ENCODE measurements at places on chromosomes 12 and 14.

DNA sequence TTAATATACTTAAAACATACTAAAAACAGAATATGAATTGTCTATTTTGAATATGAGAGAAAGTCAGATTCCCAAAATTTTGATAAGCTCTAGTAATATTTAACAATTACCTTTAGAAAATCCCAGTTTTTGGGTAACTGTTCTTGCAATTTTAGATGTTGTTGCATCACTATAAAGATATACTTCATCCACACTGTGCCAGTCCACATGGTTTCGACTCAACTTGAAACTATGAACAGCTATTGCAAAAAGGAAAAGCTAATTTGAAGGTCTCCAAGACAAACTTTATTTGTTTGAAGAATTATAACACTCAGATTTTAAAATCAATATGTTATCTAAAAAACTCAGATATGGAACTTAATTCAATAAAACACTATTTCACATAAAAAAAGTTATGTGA lies 59.9 kb downstream of the DDHD1 start:
- no peak for DNase-seq

DNA sequence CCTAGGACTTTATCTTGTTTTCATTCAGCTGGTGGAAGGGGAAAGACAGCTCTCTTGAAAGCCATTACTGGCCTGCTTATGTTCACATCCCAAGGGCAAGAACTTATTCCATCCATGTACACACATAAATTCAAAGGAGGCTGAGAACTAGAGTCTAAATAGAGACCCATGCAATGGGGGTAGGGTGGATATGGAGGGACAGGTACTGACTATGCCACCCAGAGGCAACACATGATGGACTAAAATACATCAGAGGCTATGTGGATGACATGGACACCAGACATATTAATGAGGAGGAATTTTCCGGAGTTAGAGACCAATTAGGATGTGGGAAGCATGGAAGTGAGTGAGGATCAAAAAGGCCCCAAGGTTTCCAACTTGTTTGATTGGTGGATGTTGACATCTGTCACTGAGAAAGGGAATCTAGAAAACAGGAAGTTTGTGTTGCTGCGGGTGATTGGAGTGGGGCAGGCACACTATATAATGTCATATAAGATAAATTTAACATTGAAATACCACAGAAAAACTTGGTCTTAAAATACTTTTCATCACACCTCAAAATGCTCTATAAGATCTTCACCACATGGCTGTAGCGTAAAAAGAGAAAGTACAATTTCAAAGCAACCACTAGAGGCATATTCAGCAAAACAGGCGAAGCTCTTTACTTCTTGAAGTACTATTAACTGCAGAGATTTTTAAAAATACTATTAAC lies 130.4 kb downstream of the GRIP1 start:
- DNase-seq: no peak

GRCh38 chr12:2645460-2645859 lies 149.3 kb upstream of the FKBP4 start:
- no peak for DNase-seq

DNA sequence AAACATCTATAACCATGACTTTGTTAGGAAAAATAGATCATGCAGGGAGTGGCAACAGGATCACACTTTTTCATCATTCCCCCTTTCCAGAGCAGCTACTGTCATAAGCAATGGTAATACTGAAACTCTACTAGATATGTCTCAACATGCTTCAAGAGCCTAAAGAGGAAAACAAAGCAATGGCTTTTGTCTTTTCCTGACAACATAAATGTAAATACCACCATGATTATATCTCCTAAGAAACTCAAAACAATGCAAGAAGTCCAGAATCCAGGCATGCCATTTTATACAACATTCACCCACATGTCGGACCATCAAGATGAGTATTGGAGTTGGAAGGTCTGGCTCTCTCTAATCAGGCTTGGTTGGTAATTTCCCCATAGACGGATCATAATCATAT lies 78.7 kb downstream of the KIF21A start:
- DNase-seq: no peak

DNA sequence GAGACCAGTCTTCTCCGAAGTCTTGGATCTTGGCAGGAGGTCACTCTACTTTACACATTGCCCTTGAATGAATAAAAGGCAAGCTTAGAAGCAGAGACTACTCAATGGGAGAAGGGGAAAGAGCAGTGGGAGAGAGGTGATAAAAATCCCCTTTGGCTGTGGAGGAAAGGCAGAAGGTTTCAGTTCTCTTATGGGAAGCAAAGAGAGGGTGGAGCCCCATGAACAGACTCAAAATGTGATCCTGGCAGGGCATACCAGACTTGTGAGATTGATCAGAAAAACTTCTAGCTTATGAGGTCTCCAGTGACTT lies 49.6 kb upstream of the HECTD1 start:
- no peak for DNase-seq

DNA sequence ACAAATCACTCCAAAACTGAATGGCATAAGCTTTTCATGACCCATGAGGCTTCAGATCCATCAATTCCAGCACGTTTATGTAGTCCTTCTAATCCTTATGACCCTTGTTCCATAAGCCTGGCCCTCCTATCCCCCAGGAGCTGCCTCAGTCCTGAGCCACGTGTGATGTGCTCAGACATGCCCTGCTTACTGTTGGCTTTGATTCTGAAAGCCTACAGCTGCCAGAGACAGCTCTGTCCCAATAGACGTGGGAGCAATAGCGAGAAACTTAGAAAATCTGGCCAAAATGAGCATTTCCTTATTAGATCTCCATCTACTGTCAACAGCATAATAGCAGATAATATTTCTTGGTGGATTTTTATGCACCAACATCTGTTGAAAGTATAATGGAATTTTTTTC lies 33.2 kb downstream of the DUSP6 start:
- no peak for DNase-seq

GRCh38 chr14:63781686-63782085 lies 53.8 kb upstream of the SGPP1 start:
- DNase-seq: no peak

GRCh38 chr14:94354638-94355185 lies 31.6 kb upstream of the SERPINA6 start:
- DNase-seq: no peak

DNA sequence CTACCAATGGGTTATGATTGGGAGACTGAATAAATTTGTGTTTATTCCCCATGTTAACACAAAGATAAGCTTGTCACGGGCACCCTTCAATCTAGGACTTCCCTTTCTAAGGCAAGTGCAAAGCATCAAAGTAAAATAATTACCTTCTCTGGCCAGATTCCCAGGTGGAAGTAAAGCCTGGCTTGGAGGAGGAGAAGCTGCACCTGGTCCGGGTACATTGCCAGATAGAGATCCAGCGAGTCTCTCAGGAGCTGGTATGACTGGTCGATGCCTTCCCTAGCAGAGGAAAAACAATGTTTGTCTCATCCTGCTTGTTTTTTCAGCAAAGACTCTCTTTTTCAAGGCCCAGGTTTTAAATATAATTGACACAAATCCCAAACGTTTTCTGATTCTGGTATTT lies 24.9 kb downstream of the FBXO21 start:
- peak; percentile 88 for DNase-seq

GRCh38 chr12:29505122-29505521 lies 7.6 kb upstream of the OVCH1 start:
- no peak for DNase-seq

- DNase-seq: no peak
Observed at GRCh38 chr12:4206470-4206869, 67.1 kb upstream of the CCND2 start.

DNA sequence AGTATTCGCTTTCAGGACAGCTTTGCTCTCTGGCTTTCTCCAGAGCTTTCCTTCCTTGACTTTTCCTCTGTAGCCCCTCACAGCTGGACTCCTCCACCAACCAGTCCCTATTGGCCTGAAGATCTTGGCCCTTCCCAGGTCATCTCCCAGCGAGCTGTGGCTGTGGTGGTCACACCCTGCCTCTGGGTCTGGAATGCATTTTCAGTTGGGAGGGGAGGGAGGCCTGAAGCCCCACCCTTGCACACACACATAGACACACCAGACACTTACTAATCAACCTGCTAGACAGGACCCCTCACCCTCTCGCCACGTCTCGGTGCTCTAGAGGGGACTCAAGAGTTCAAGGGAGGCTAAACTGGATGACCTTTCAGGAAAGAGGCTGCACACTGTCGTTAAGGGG lies 13.9 kb downstream of the JDP2 start:
- no peak for DNase-seq

GRCh38 chr14:97021001-97021400 lies 223.8 kb downstream of the VRK1 start:
- DNase-seq: no peak

GRCh38 chr14:54457609-54457996 lies 16.4 kb upstream of the CNIH1 start:
- no peak for DNase-seq

- DNase-seq: no peak
Observed at GRCh38 chr12:39389399-39390150, 53.3 kb downstream of the KIF21A start.

DNA sequence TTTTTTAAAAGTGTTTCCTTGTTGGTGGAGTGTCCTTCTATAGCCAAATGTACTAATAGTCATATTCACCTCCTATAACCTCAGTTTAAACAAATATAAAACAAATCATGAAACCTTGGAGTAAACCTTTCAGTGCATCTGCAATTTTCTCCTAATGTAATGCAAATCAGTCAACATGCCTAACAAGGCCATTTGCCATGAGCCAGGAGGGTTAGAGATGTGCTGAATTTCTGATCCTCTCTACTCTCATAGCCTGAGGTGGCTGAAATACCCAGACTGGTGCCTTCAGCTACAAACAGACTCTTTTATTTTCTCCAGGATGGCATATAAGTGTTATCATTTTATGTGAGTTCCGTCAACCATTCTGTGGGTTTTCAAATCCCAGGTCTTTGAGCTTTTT lies 908.1 kb downstream of the GALC start:
- DNase-seq: no peak

- no peak for DNase-seq
Observed at GRCh38 chr14:23123419-23123818, 4.4 kb upstream of the CEBPE start.

GRCh38 chr12:28601570-28602058 lies 411.4 kb downstream of the CCDC91 start:
- DNase-seq: no peak

DNA sequence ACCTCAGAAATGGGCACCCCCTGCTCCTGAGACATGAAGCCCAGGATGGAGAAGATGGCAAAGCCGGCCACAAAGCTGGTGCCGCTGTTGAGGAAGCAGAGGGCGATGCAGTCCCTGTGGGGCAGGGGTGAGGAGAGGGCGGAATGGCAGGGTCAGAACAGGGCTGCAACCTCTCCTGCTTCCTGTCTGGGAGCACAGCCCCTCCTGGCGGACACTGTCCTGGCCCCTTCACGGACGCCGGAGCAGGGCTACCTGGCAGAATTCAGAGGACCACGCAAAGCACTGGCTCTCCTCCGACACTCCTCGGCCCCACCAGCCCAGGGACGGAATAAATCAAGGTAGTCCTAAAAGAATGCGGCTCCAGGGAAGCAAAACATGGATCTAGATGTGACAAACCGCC lies 12.4 kb upstream of the SLC6A12 start:
- no peak for DNase-seq

- DNase-seq: no peak
Observed at GRCh38 chr12:53483979-53484377, 15.3 kb downstream of the MAP3K12 start.

DNA sequence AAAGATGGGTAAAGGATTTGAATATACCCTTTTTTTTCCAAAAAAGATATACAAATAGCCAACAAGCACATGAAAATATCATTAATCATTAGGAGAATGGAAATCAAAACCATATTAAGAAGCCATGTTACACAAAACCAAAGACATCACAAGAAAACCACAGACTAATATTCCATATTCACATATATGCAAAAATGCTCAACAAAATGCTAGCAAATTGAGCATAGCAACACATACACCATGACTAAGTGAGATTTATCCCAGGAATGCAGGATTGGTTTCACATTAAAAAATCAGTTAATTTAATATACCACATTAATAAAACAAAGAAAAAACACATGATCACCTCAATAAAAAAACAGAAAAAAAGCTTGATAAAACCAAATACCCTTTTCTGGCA lies 84.7 kb upstream of the LMNTD1 start:
- no peak for DNase-seq

DNA sequence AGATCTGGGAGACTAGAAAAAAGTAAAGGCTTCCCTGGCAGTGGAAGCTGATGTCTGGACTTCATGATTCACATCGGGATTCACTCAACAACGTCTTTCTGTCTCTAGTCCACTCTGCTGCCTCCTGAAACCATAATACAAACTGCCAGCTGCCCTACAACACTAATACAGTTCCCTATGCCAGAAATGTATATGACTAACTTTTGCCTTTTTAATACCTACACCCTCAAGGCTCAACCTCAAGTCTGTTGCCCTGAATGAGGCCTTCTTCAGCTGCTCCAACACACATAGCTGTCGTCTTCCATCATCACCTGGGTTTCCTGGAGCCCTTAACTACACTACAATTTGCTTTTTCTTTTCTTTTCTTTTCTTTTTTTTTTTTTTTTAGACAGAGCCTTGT lies 182.7 kb upstream of the BCL2L14 start:
- no peak for DNase-seq

DNA sequence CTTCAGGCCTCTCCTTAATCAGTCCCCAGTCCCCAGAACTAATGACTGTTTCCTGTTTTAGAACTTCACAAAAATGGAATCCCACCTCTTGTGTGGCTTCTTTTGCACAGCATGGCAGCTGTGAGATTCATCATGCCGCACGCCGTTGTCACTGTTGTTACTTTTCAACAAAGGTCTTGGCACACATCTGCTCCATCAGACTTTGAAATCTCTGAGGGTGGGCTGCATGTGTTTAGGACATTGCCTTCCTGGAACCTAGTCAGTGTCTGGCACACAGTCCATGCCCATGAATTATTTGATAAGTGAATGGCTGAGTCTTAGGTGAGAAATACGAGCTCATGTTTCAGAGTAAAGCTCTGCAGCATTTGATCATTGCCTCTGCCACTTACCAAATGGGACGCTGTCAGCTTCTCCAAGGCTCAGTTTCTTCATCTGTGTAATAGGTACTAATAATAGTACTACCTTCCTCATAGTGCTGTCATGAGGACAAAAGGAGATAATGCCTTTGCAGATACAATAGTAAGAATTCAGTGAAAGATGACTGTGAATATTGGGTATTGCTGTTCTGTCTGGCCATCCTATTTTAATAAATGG lies 90.4 kb downstream of the SRRM4 start:
- no peak for DNase-seq

GRCh38 chr12:115160271-115161128 lies 476.5 kb upstream of the TBX3 start:
- peak; percentile 36 for DNase-seq

DNA sequence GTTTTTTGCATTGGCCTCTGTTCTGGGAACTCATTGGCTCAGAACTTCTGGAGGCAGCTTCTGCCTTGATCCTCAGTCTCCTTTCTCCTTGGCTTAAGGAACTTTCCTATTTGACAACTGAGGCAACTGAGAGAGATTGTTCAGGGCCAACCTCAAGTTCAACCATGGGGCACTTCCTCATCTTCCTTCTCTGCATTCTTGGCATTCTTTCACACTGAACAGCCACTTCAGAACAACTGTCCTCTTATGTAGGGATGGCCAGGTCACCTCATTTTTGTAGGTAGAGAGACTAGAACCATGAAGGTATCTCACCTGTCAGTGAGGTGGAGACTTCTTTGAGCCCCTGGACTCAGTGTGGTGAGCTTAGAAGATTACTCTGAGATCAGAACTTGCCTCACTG lies 63.0 kb upstream of the NRXN3 start:
- DNase-seq: no peak

- no peak for DNase-seq
Observed at GRCh38 chr14:63981569-63981968, 128.8 kb downstream of the SYNE2 start.

- no peak for DNase-seq
Observed at GRCh38 chr12:32859389-32859788, 37.2 kb downstream of the PKP2 start.

GRCh38 chr14:30915596-30915995 lies 41.2 kb downstream of the COCH start:
- DNase-seq: no peak
